Muscle of back (tissue), 13 donors: ENCODE measurements at places on chromosomes 6 and 20. TPM values are rescaled to one million over a fixed set of nuclear protein-coding genes. Genes with fewer than 3 reads are reported as not detected.

- no peak for DNase-seq
Measured at GRCh38 chr6:39208223-39208739, 21.0 kb downstream of the KCNK5 start.

DNA sequence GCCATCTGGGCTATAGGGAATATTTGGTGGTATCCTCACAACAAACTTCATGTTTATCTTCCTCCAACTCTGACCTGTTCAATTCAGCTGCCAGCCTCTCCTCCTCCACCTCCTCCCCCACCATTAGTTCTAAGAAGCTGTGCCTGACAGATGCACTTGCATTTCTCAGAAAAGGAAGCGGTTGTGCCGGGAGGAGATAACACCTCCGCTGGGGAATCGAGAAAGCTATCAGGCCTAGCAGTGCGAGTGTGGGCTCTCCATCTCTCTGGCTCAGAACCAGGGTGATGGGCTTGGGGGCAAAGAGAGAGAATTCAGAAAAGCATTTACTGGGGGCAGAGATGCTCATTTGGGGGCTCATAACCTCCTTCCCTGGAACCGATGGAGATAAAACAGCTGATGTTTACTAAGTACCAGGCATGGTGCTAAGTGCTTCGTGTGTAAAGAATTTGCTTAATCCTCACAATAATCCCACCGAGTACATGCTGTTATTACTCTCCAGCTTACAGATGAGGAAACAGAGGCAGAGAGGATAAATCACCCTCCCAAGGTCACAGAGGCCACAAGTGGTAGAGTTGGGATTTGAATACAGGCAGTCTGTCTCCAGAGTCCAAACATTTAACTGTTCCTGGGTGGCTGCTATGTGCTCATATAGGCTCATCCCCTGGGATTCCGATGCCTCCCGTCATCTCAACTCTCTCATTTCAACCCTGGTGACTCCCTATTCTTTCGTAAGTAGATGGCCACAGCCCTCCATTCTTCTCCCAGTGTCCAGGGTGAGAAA, 38.3 kb downstream of the COX4I2 start:
- no peak for DNase-seq

GRCh38 chr6:11007715-11008608, 36.1 kb downstream of the ELOVL2 start:
- DNase-seq: no peak

- no peak for DNase-seq
Measured at GRCh38 chr20:20489054-20489453, 121.2 kb downstream of the INSM1 start.

DNA sequence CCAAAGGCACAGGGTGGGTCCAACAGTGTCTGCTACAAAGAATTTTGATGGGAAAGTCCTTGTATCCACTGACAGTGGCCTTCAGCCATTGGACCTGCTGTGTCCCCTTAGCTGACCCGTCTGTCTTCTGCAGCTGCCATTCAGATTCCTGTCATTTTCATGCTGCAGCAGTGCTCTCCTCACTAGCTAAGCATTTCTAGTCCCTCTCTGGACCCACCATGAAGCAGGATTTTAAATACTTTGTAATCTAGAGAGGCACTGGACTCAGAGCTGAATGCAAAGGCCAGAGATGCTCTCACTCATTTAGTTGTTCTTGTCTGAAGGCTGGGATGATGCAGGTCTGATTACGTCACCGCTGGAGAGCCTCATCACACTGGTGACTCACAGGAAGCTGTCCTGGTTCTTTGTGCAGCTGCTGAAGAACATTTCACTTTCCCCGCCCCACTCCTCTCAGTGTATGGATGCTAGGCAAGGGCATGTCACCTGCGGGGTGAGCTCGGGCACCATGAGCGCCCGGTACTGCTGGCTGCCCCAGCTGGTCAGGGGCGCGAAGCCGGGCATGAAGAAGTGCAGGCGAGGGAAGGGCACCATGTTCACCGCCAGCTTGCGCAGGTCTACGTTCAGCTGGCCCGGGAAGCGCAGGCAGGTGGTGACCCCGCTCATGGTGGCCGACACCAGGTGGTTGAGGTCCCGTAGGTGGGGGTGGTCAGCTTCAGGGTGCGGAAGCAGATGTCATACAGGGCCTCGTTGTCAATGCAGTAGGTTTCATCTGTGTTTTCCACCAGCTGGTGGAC, 19.4 kb upstream of the TUBB2A start:
- DNase-seq: peak; percentile 59

DNA sequence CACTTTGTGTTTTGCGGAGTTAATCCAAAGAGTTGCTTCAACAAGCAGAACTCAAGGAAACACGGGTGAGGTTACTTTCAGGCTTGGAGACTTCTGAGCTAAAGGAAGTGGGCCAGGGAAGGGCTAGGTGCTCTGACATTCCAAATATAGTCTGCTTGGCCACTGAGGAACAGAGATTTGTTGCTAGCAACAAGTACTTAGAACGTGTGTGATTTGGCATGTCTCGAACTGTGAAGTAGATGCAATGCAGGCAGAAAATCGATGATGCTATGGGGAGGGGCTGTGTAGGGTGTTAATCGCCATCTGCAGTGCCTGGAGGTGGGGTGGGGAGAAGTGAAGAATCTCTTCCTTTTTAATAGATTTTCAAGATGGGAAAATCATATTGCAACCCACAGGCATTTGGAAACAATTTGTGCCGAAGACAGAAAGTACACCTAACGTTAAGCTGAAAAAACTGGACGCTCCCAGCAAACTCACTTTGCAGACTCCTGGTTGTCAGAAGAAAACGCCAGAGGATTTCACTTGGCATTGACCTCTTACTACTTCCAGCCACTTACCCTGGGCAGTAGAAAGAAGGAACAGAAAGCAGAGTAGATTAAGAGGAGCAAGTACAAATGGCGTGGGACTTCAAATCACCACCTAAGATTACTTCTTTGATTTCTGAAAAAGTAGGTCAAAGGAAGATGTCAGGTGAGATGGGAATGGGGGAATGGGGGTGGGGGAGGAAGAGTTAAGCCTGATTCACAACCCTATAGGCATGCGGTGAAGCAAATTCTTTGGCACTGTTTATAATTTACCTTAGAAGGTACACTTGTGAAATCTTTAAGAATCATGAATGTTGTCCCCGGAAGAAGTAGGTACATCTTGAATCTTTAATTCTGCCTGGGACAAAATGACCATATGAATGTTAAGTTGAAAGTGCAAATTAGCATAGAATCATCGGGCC, 314.1 kb downstream of the CD83 start:
- DNase-seq: peak; percentile 80

- DNase-seq: peak; percentile 83
Measured at GRCh38 chr6:32933661-32934085, 7.2 kb downstream of the HLA-DMB start.

DNA sequence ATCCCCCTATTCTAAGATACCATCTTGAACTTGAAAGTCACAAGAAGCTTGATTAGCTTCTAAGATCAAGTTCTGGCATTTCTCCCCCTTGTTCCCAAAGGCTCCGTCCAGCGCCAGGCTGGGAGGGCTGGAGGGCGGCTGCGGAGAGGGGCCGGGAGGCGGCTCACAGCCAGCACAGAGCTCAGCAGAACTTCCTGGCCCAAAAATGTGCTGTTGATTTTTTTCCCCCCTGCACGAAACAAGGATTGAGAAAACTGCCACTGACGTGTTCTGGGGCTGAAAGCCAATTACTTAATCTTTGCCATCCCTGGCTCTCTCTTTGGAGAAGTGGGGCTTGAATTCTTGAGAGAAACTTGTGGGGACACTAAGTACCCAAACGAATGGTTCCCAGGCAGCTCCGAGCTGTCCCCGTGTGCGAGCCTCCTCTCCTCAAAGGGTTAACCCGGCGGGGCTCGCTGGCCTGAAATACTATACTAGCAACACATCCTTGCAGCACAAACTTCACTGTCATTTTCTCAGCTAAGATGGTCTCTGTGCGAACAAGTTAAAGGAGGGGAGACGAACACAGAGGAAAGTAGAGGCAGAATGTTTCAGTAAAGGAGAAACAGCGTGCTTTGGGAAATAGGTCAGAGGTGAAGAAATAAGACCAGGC, 452 bp downstream of the TRAF3IP2 start:
- DNase-seq: peak; percentile 95

DNA sequence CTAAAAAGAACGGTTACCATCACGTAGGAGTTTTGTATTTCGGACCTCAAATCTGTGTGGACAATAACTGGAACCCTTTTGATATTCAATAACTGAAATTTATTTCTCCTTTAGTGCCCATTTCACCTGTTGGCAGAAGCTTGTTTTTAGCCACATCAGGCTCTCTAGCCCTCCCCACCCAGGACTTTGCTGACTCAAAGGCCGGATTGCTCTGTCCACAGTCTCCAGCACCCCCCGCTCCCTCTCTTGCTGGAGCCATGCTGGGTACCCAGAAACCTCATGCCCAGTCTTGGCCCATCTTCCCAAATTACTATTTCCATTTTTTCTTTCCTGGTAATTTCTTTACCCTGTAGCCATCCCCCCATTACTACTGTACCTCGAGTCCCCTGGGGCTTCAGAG, 55.8 kb upstream of the DUSP22 start:
- DNase-seq: no peak

DNA sequence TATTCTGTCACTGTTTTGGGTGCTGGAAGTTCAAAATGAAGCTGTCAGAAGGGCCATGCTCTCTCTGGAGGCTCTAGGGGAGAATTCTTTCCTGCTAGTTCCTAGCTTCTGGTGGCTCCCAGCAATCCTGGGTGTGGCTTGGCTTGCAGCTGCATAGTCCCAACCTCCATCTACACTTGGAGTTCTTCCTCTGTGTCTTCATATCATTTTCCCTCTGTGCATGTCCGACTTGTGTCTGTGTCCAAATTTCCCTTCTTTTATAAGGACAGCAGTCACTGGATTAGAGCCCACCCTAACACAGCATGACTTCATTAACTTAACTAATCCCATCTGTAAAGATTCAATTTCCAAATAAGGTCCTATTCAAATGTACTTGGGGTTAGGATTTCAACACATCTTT, 23.3 kb upstream of the ENPP1 start:
- DNase-seq: peak; percentile 92

GRCh38 chr6:113632220-113632864, 224.8 kb upstream of the MARCKS start:
- DNase-seq: no peak

- no peak for DNase-seq
Measured at GRCh38 chr6:13190376-13190775, 138.0 kb downstream of the TBC1D7 start.

DNA sequence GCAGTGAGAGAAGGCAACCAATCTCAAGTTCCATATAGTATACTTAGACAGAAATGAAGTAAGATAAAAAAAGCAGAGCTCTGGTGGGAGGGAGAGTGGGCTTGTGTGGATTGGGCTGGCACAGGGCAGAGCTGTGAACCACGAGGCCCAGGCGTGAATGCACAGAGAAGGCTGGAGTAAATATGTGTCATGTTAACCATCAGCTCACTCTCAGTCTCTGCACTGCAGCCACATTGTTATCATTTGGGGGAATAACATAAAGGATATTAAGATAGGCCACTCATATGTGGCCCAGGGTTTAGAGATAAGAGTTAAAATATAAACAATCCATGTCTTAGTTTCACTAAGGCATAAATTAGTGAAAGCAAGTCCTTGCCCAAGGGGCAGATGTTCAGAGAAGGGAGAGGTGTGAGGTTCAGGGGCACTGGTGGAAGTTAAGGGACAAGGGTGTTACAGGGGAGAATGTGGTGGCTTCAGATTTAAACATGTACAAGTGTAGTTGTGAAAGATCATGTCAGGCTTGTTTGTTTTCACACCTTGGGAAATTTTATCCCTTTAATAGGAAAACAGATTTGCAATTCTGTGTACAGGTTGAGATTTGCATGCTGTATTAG, 14.4 kb downstream of the GMPR start:
- DNase-seq: no peak

DNA sequence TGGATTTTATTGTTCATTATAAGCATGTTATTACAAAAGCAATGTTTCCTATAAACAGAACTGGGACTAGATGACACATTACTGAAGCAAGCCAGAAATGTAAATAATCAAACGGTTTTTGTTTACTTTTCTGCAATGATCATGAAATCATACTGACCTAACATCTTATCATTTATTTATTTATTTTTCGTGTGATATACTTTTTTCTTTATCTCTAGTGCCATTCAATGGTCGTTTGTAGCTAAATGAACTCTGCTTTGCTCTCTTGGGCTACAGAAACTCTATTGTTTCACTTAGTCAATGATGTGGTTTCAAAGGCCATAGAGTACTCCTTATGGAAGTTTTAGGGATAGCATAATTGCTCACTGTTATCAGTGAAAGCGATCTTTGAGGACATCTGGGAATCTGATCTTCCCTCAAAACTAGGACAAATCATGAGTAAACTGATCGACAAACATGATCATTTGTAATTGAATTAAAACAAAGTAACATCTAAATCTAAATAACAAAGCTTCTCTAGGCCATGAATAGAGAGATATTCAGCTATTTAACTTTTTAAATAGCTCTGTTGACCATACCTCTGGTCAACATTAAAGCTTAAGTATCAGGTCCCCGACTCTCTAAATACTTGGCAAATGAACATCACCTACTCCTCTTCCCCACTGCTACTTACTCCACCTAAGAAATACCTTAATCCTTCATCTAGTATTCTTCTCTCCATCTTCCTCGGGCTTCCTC, 933.4 kb downstream of the TFAP2A start:
- DNase-seq: no peak

- DNase-seq: no peak
Measured at GRCh38 chr20:7379621-7380220, 560.5 kb downstream of the HAO1 start.

DNA sequence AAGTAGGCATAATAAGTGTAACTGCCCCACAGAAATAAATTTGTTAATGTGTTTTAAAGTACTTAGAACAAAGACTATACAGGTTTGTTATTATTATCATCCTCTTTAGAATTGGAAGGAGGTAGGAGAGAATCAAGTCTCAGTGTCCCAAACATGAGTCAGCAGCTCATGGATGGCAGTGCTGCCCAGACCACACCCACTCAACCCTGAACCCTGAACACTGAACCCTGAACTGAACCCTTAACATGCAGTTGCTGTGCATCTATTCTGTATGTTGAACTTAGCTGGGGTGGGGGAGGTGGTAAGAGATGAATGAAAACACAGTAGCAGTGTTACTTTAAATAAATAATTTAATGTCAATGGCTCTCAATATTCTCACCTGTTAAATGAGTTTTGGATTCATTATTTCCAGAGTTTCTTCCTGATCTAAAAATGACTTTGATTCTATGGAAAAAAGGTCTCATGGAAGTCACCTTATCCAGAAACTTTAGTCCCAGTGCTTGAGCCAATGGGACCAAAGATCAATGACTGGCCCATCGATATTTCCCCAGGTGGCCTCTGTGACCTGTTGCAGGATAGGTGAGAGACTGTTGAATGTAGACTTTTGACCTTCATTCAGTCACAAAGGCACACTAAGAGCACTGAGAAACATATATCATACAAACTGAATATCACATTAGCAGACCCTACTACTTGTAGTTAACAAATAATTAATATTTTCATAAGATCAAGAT, 3.1 kb upstream of the ANKRD66 start:
- no peak for DNase-seq

- no peak for DNase-seq
Measured at GRCh38 chr6:106677282-106677681, 47.9 kb downstream of the QRSL1 start.

The DLL1 gene
- 13.8 TPM for polyA plus RNA-seq

The GTSF1L gene
- not detected for polyA plus RNA-seq

The HRH3 gene
- 0.94 TPM for polyA plus RNA-seq

The FGD2 gene
- 3.4 TPM for polyA plus RNA-seq
